ENCODE measurements at places on chromosomes 3 and 15.

- no peak for DNase-seq
These were observed 9.8 kb downstream of the MAP1A start for GRCh38 chr15:43527016-43527801.

GRCh38 chr3:66302288-66302687 is 81.5 kb downstream of the SLC25A26 start:
- no peak for DNase-seq

DNA sequence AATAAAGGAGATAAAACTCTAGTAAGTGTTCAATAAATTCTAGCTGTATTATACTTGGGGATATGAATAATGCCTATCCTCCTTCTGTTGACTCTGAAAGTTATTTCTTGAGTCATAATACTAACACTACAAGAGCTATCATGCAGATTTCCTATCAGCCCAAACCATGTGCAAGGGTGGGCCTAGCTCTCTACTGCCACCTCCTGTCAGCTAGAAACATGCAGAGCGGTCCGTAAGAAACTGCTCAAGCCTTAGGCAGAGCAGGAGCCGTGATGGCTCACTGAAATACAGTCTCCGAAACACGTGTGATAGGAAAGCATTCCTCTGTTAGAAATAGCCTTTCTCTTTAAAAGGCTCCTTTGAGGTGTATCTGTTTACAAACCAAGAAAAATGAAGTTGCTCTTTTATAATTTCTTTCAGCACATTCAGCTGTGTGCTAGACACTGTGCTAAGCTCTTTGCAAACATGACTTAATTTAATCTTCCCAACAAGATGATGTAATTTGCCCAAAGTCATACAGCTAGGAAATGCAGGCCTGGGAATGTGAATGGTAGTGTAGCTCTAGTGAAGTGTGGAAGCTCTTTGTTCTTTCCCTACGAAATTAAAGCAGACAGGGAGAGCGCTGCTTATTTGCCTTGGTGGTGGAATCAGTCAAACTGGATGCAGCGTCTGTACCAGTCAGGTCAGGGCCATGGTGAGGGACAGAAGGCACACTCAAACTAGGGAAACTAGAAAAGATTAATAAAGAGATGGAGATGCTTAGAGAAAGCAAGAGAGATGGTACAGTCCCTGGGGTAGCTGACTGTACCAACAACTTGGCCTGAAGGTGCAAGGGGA is 43.1 kb downstream of the MTHFS start:
- peak; percentile 75 for DNase-seq

- DNase-seq, result no peak
These were observed 3.8 kb downstream of the HEG1 start for GRCh38 chr3:125051715-125052581.

DNA sequence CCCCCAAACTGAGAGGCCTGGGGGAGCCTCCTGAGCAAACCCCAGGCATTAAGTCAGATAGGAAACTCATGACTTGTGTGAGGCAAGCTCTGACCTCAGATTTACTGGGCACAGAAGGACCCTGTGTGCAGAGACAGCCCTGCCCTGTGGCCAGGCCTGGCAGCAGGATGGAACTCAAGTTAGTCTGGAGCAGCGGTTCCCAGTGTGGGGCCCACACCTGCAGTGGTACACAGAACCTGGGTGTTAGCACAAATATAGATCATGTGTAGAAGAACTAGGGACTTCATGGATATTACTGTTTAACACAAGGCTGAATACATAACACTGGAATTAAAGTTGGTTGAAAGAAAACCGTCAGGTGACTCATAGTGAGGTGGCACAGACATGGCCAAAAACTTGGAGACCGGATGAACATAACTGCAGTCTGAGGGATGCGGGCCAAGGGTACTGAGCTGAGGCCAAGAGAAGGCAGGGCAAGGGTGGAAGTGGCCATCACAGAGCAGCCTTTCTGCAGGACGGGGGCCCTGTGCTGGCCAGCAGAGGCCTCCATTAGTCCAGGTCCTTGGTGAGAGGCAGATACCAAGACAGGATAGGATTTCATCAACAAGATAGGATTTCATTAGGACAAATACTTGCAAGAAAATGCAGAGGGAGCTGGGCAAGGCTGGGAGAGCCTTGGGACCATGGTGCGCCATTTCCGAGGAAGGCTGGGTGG is 40.9 kb downstream of the IRAK2 start:
- no peak for DNase-seq

DNA sequence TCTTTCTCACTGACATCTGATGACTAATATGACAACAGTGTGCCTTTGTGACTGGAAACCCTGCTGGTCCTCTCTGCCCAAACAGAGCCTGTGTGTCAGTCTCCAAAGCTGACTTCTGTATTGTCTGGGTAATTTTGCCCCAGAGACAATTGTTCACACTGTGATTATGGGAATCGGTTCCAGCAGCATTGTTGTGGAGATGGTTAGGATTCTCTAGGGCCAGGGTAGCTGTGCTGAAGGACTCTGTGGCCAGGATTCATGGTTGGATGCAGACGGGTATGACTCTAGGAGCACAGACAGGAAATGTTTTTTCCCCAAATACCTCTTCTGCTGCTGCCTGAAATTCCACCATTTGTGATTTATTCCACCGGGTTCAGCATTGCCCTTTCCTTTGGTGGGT is 57.5 kb upstream of the ITGA11 start:
- no peak for DNase-seq

DNA sequence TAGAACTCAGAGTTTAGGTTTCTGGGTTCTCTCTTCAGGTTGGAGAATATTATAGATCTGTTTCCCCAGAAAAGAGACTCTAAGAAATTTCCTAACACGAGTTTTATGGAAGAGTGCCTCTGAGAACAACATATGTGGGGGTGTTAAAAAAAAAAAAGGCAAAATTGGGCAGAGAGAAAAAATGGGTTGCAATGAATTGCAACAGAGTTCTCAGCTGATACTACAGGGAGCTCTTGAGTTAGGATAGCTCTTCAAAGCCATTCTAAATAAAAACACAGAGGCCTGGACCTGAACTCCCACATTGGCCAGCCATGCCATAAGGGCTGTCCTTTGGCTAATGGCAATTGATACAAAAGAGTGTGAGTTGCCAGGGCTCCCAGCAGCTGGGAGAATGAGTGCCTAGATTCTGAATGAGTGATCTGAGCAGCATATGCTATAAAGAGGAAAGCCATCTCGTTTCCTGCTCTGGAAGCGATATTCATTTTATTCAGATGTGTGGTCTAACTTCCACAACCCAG is 20.1 kb upstream of the UBE2E2 start:
- no peak for DNase-seq

GRCh38 chr3:36615861-36616260 is 148.5 kb downstream of the DCLK3 start:
- DNase-seq, result no peak

DNA sequence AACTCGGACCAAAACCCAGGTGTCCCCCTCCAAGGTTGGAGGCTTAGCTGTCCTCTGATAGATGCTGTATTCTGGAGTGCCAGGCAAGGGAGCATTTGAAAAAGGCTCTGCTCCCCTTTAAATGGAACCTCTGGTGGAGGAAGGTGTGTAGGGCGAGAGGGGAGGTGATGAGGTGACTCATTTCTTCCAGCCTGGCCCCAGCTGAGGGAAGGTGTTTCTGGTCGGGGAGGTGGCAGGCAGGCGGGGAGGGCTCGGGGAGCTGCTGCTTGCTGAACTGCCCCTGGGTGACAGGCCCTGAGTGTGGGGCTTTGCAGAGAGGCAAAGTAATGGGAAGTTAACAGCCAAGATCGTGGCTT is 18.8 kb downstream of the PSTPIP1 start:
- no peak for DNase-seq

DNA sequence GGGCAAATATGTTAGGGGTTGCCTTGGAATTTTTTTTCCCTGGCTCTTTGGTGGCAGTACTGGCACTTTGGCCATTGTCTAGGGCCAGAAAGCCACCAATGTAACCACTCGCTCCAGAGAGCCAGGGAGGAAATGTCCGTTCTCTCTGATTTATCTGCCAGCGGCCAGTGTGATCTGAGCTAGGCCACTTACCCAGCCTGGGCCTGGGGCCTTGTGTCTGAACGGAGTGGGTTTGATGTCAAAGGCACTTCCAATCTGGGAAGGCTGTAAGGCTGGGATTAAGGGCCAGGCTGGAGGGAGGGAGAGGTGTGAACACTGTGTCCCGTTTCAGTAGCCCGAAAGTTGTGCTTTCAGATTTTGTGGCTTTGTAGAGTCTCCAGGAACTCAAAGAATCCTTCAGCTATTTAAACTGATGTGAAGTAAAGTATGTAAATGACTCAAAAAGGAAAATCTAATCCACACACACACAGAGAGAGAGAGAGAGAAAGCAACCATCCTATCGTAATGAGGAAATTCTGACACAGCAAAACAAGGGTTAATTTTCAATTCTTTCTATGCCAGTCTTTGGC is 271.0 kb downstream of the PDZRN3 start:
- DNase-seq, result no peak

DNA sequence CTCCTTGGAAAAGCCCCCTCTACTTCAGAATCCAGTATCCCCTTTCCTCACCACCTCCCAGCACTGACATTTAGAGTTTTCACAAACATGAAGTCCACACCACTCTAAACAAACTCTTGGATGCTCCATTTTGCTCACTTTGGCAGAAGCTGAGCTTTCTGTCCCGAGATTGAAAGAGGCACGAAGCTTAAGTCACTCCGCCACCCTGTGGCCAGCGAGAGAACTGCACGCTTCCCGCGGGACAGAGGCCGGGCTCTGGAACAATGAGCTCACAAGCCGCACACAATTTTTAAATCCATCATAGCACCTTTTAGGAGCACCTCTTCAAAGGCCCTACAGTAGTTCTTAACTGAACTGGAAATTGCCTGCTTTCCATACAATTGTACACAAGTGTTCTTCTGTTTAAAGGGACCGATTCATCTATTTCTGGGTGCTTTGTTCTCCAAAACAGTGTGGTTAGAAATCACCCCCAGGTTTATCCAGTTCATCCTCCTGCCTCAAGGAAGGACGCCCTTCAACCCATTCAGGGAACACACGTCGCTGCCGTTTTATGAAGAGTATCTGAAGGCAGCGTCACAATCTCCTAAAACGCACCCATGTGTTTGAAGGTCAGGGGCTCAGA is 226.1 kb downstream of the VPS13C start:
- DNase-seq, result peak; percentile 61

DNA sequence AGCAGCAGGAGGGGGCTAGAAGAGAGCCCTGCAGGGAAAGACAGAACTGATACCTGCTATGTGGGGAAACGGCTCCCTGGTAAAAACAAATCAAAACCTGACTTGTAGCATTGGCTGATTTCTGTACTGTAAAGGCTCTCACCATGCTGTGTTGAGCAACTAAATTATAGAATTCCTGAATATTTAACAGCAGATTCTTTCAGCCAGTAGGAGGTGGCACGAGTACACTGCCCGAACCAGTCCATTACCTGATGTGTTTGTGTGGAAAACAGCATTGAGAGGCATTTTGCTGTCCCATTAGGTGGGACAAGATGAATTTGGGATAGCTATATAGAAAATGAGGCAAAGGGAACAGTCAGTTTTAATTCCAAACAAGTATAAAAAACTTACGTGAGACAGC is 201.2 kb downstream of the ATP10A start:
- no peak for DNase-seq

DNA sequence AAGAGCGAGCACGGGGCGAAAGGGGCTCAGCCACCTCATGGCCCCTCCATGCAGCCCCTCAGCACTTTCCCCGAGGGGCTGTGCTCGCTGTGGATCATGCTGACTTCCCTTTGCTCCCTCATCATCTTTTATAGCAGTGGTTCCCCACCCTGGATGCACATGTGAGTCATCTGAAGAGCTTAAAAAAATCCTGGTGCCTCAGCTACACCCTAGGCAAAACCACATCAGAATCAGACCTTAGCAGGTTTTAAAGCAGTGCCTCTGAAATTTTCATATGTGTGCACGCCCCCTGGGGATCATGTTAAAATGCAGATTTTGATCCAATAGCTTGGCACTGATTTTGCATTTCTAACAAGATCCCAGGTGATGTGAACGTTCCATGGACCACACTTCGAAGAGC is 50.9 kb downstream of the FEM1B start:
- DNase-seq, result no peak

DNA sequence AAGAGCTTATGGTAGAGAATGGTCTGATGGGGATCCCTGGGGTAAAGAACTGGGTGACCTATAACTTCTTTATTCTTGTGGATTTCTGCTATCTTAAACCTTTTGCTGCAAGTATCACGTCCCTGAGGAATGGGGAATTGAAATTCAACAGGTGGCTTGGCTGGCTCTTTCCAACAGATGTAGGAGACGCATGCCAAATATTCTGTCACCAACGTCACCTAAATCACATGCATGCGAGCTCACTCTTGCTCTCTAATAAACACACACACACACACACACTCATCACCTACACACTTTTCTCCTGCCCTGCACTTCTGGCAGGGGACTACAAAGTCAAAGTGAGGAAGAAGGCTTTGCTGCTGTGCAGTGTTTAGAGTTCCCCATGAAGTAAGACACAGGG is 145.8 kb upstream of the NECTIN3 start:
- DNase-seq, result no peak

DNA sequence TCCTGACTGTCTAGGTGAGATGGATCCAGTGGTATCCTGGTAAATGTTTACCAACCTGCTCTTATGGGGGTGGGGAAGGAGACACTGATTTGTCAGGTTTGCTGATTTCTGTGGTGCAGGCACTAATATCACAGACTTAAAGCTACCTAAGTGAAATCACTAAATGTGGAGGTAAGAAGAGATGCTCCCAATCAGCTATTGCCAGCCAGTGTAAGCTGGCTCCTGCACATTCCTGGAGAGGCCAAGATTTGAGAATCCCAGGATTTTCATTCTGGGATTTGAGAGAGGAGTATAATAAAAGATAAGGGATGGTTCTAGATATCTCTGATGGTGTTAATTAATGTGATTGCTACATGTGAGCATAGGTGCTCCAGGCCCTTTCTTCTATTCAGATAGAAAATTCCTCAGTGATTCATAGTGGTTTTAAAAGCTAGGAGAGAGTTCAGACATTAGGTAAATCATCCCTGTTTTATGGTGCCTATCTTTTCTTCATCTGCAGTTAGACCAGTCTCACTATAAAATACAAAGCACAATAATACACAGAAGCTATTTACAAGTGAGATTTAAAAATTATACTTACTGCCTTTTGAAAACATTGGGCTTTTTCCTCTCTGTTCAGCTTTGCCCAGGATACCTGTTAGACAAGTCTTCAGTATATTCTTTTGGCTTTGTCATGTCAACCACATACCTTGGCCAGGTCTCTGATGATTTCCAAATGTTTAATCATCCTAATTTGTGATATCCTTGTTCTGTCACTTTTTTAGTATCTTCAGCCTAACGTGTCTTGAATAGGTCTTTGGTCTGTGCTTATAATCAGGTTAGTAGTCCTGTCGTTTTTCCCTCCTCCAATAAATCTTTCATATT is 90.9 kb downstream of the MBNL1 start:
- no peak for DNase-seq

DNA sequence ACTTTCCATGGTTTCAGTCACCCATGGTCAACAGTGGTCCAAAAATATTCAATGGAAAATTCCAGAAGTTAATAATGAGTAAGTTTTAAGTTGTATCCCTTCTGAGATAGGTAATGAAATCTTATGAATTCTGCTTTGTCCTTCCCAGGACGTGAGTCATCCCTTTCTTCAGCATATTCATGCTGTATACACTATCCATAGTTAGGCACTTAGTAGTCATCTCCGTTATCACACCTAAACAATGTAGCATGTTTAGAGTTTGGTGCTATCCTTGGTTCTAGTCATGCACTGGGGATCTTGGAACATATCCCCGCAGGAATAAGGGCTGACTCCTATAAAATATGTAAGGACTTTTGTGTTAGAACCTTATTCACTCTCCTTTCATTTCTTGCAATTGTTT is 153.2 kb downstream of the UNC13C start:
- no peak for DNase-seq
